ENCODE measurements at places on chromosomes 6 and 20. TPM values are rescaled to one million over a fixed set of nuclear protein-coding genes. Genes with fewer than 3 reads are reported as not detected.

DNA sequence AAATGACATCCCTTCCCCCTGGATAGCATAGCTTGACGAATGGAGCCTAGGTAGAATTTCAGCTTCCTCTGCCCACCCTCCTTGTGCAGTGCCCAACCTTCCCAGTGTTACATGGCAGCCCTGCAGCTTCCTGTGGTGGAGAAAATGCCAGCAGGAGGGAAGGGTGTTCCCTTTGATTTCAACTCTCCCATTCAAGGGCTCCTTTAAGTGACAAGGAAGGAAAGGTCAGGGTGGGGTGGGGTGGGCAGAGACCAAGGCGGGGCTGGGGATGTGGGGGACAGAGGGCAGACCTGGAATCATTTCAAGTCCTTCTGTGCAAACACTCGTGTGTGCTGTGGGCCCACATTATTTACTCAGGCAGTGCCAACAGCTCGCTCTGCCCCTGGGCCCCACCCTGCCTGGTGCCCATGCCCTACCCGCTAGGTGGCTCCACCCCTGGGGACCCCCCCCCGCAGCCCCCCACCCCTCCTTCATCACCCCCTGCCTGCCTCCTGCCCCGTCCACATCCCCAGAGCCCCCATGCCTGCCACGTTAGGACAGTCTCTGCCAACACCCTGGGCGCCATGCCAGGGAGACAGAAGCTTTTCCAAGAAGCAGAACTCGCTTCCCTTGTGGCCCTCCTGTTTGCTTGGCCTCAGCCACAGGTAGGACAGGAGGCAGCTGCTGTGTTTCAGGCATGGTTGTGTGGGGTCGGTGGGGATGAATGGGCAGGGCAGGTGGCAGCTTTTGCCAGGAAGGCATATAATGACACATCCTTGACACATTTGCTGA is 9.4 kb downstream of the SPDEF start:
- no peak for DNase-seq

- DNase-seq, result no peak
Measured at GRCh38 chr6:116954938-116955337, 77.9 kb downstream of the RFX6 start.

Gene HLA-DQA2
- not detected for total RNA-seq

DNA sequence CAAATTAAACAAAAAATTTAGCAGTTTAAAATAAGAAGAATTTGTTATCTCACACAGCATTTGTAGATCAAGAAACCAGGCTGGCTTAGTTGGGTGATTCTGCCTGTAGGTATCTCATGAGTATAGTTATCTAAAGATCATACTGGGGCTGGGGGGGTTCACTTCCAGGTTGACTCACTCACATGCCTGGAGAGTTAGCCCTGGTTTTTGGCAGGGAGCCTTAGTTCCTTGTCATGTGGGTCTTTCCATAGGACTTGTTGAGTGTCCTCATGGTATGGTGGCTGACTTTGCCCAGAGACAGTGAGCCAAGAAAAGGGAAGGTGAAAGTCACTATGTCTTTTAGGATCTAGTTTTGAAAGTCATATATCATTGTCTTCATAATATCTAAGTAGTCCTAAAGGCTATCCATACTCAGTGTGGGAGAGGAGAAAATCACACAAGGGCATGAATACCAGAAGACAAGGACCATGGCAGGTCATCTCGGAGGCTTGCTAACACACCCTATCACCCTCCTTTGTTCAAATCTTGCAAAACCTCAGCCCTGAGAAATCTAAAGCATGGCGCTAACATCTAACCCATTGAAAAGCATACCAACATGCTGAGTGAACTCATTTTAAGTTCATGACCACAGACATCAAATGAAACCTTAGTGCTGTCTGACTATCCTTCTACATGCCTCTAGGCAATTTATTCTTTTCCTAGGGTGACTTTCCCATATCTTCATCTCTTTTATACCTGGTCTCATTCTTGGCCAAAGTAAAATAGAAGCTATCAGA is 39.2 kb downstream of the CYP24A1 start:
- DNase-seq, result peak; percentile 75

GRCh38 chr20:53253668-53254067 is 281.5 kb downstream of the TSHZ2 start:
- DNase-seq, result no peak

DNA sequence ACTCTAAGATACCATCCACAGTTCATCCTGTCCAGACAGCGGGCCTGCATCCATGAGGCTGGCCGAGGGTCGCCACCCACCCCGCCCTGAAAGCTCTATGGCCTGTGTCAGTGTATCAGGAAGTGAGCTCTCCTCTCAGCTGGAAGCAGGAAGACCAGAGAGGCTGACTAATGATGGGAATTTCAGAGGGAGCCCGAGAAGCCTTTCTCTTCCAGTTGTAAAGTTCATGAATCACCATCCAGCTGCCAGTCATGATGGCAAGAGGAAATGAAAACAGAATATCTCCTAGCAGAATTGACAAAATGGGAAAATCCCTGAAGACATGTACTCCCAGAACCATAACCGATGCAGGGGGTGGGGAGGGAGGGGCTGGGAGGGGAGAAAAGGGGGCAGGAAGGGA is 109.6 kb upstream of the RPS6KA2 start:
- DNase-seq, result peak; percentile 77

GRCh38 chr6:154754152-154754551 is 20.9 kb downstream of the SCAF8 start:
- DNase-seq, result peak; percentile 76

GRCh38 chr6:3253597-3253961 is 5.2 kb upstream of the PSMG4 start:
- no peak for DNase-seq

Gene CDS2
- 46.3 TPM for total RNA-seq

Gene ARMC2
- total RNA-seq, result 5.2 TPM

Gene RNF144B
- total RNA-seq, result 7.2 TPM

- DNase-seq, result no peak
Measured at GRCh38 chr6:17687136-17687535, 19.6 kb downstream of the NUP153 start.

GRCh38 chr6:24927985-24928745 is 7.6 kb downstream of the RIPOR2 start:
- peak; percentile 82 for DNase-seq

- DNase-seq, result no peak
Measured at GRCh38 chr6:122553697-122554096, 56.5 kb upstream of the PKIB start.

- no peak for DNase-seq
Measured at GRCh38 chr20:57537822-57538221, 12.9 kb upstream of the CTCFL start.

Gene SIRPG
- total RNA-seq, result not detected

- no peak for DNase-seq
Measured at GRCh38 chr6:83333500-83333899, 97.4 kb downstream of the ME1 start.

- no peak for DNase-seq
Measured at GRCh38 chr6:73523434-73524123, 2.7 kb upstream of the EEF1A1 start.

DNA sequence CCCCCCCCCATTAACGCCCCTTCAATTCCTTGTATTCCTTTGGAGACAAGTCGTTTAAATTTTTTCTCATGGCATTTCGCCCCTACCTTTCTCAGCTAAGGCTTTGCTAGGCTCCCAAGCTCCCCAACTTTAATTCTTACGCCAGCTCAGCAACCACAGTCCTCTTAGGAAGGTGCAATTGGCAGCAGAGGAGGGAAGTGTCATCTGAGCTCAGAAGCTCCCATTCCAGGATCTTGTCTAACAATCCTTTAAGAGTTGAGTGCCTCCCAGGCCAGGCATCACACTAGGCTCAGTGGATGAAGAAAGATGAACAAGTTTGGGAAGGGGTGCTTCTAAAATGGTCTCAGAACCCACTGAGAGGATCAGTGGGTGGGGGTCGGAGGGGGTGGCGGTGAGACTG is 131.2 kb upstream of the AKAP12 start:
- DNase-seq, result no peak

Gene BMP5
- 0.19 TPM for total RNA-seq

GRCh38 chr6:3336859-3337515 is 78.2 kb downstream of the PSMG4 start:
- no peak for DNase-seq

Gene ACTL10
- total RNA-seq, result 1.4 TPM

Gene KIAA0408
- total RNA-seq, result 19.6 TPM

DNA sequence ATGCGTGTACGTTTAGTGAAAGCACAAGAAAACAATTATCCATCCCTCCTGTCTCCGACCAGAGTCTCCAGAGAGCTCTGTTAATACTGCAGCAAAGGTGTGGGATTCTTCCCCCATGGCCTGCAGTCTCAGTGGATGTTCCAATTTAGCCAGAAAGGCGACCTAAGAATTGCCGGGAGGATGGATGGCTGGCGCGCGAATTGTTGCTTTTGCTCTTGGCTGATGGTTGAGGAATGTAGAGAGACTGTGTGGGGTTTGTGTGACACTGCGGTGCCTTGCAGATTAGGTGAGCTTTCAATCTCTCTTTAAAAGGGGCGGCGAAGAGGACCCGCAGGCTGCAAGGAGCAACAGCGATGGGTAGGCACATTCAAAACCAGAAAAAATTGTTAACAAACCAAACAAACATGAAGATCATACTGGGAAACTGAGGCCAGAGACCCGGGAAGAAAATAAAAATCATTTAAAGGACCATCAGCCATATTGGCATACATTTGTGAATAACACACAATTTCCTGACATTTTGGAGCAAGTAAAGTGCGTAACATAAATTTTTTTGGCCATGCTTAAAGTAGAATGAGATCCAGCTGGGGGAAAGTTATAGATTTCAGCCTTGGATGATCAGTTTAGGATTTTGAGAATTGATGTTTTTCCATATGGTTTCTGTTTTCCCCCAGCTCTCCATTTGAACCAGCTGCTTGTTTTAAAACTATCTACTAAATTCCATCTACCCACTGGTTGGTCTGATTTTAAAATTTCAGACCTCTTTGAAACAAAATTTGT is 46.3 kb downstream of the GNAS start:
- no peak for DNase-seq

Gene PNPLA1
- total RNA-seq, result not detected

Gene FAM209B
- 0.60 TPM for total RNA-seq

GRCh38 chr6:145620088-145620487 is 115.2 kb downstream of the EPM2A start:
- no peak for DNase-seq

Gene NKAIN4
- total RNA-seq, result 162 TPM

- DNase-seq, result no peak
Measured at GRCh38 chr6:116329156-116329555, 41.6 kb upstream of the DSE start.

Gene ZCCHC3
- 18.6 TPM for total RNA-seq

Gene PAX1
- not detected for total RNA-seq

DNA sequence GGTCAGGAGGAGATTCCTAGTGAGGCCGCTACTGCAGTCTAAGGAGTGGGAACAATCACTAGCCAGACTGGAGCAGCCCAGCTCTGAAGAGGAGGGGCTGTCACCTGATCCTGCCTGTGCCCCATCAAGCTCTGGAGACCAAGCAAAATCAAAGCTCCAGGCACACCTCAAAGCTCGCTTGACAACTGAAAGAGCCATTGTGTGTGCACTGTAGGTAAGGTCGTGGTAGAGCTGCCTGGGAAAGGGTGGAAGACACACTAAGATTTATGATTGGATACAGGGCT is 58.2 kb downstream of the CSE1L start:
- no peak for DNase-seq

GRCh38 chr20:32477594-32478512 is 107.3 kb downstream of the NOL4L start:
- no peak for DNase-seq

Gene LHFPL5
- not detected for total RNA-seq

- peak; percentile 54 for DNase-seq
Measured at GRCh38 chr6:24078200-24078599, 47.8 kb upstream of the NRSN1 start.

GRCh38 chr20:33964441-33964840 is 29.3 kb upstream of the RALY start:
- DNase-seq, result no peak

GRCh38 chr6:99612551-99613408 is 6.1 kb downstream of the PRDM13 start:
- DNase-seq, result no peak

- DNase-seq, result peak; percentile 86
Measured at GRCh38 chr6:130796313-130796905, 30.8 kb upstream of the SMLR1 start.

- DNase-seq, result no peak
Measured at GRCh38 chr6:4028051-4028450, 50.9 kb downstream of the FAM217A start.

Gene CAP2
- total RNA-seq, result 49.1 TPM

DNA sequence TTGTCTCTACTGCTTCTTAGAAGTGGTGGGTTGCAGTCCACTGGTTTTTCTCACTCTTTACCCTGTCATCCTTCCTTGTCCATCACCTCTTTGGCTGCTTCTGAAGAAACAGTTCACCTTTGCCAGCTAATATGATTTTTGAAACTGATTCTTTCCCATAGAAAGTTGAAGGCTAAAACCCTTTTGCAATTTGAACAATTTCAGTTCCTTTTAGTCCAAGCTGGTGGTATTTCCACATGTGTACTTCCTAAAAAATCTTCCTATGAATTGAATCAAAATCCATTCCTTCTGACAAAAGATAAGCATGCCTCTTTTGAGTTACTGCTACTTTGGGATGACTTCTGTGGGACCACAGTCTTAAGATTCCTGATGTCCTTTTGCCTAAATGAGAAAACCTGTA is 210.0 kb upstream of the MAN1A1 start:
- no peak for DNase-seq

All from astrocyte (in vitro differentiated cells and primary cell).